ENCODE measurements at places on chromosomes 2 and 18. TPM values are rescaled to one million over a fixed set of nuclear protein-coding genes. Genes with fewer than 3 reads are reported as not detected.
A peak's percentile ranks its signal among the peaks of the same experiment; 100 is the strongest.

GRCh38 chr2:70994009-70994698 is 519 bp downstream of the TEX261 start:
- DNase-seq, result peak; percentile 70

DNA sequence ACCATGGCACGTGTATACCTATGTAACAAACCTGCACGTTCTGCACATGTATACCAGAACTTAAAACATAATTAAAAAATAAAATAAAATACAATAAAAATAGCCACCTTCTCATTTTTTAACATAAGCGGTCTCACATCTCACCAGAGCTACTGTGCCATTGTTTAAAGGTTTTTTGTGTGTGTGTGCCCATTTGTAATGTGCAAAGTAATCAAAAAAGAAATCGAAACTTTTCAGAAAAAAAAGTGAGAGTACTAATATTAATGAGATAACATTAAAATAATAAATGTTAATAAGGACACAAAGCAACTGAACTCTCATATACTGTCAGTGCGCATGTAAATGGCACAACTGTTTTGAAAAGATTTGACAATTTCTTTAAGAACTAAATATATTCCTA is 60.5 kb downstream of the FANCL start:
- no peak for DNase-seq

- DNase-seq, result no peak
Measured at GRCh38 chr2:43018179-43019024, 208.0 kb downstream of the ZFP36L2 start.

DGUOK gene
- total RNA-seq, result 92.5 TPM

DNA sequence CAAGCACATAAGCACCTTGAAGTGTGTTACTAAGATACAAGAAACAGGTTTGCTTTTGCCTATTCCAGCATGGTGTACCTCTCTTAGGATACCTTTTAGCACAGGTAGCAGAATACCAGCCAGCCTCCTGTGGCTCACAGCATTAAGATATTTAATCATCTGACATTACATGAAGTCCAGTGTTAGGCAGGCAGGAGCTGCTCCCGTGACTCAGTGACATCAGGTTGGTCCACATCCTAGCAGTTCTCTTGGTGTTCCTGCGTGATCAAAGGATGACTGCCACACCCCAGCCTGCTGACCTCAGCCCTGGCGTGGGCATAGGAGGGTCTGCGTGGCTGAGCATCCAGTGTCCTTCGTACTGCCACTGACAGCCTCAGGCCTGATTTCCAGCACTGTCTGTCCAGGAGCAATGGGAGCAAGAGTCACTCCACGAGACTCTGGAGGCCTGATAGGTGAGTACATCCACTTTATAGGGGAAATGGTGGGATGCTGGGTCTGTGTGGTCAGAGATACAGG is 3.6 kb upstream of the DTYMK start:
- no peak for DNase-seq

SERPINB3 gene
- not detected for total RNA-seq

ALPG gene
- total RNA-seq, result not detected

- no peak for DNase-seq
Measured at GRCh38 chr18:77250501-77250925, 865 bp downstream of the GALR1 start.

DNA sequence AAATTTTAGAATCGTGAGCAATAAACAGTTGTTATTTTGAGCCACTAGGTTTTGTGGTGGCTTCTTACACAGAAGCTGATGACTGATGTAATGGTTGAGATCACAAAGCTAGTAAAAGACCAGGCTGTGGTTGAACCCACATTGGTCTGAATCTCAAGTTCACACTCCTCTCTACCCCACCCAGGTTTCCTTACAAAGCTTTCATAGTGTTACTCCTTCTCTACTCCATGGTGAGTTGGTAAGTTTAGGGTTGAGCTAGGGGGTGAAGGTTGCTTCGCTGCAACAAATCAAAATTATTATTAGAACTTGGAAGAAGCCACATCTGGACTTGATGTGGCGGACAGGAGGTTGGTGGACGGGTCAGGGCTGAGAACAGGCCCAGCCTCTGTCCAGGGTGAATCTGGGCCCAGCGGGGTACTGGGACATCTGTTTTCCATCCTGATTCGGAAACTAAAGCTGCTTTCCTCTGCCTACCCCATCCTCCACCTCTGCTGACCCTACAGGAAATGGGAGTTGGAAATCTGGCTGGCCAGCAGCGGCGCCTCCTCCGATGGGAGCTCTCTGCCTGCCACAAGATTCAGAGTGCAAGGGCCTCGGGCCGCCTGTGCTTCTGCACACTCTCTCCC is 86.3 kb downstream of the ZFP36L2 start:
- DNase-seq, result no peak

Measured in K562 (cell line).